ENCODE measurements at places on chromosomes 6 and 20. TPM values are rescaled to one million over a fixed set of nuclear protein-coding genes. Genes with fewer than 3 reads are reported as not detected.

- DNase-seq = no peak
These were observed 5.9 kb upstream of the VSTM2L start for GRCh38 chr20:37896932-37897548.

DNA sequence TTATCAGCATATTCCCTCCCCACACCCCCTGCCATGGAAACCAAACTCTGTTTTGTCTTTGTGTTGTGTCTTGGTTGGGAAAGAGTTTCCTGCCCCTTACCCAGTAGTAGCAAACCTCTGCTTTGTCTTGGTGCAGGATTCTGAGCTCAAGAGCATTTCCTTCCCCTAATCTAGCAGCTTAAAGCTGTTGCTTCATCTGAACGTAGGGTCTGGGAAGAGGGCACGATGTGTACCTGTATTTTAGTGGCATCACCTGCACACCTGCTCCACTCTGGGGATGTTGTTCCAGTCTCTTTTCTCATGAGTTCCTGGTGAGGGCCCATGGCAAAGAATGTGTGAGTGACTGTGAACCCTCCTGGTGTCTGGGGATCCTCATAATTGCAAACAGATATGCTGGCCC, 164.7 kb downstream of the SCP2D1 start:
- no peak for DNase-seq

DNA sequence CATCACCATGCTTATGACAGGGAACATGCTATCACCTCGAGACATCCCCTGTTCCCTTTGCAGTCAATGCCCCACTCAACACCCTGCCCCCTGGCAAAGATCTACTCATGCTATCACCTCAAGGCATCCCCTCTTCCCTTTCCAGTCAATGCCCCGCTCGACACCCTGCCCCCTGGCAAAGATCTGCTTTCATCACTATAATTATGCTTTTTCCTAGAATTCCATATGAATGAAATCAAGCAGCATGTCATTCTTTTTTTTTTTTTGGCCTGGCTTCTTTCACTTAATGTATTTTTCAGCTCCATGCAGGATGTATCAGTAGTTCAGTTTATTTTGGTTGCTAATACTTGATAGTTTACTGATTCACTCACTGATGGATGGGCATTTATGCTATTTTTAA, 554.9 kb downstream of the CDH26 start:
- no peak for DNase-seq

DNA sequence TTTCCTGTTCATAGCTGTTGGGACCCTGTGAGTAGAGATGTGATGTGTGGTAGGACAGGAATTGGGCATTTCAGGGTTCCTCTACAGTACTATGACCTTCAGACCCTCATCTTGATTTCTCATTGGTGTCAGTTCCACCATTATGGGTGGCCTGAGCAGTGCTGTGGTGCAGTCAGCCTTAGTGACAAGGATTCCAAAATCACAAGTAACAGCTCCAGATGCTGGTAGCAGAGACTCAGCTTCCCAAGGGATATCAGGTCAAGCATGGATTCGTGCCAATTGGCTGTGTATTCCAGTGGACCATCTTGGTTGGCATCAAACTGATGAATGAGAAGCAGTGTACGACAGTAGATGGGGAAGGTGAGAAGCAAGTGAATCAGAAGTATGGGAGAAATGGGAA, 3.8 kb downstream of the SMIM26 start:
- no peak for DNase-seq

GRCh38 chr20:50248104-50248641, 57.5 kb downstream of the CEBPB start:
- DNase-seq = no peak

- DNase-seq = peak; percentile 60
These were observed 22.6 kb upstream of the TRAF3IP2 start for GRCh38 chr6:111628142-111628850.

GRCh38 chr20:63957004-63957689, 931 bp upstream of the UCKL1 start:
- DNase-seq = no peak

DNA sequence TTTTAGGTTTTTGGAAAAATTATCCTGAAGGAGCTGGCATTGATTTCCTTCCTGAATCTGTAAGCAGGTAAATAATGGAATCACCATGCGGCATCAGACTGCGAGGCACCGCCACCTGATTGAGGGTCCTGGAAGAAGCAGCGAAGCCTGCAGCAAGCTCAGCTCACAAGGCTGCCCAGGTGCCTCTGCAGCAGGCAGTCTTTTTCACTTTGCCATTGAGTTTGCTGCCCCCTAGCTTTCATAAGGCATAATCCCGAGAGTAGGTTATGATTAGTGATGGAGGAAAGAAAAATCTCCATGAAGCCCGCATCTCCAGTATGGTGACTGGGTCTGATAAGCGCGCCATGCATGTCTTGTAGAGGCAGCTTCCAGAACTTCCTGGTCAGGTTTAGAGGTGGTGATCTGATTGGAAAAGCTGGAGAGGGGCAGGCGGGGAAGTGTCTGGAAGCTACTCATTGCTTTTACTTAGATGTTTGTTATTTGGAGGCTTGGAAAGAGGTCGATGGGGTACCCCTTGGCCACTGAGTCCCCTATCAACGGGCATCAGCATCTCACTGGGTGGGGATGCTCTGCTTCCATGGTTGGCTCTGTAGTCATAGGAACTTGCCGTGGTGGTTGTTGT, 26.7 kb downstream of the IYD start:
- DNase-seq = no peak

DNA sequence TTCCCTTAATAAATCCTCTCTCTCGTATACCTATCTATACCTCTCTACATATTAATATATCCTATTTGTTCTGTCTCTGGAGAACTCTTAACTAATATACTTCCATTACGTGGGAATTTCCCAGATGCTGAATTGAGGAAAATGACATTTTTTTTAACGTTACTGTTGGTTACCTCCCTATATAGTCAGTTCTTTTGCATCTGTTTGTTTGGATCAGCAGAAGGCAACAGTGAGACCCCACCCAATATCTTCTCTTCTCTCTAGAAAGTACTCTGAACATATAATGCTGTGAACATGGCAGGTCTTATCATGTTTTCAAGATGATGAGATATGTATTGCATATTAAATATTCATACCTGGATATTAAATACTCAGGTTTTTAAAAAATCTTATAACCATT, 12.7 kb downstream of the RFPL4B start:
- DNase-seq = no peak

GRCh38 chr6:123956492-123957139, 153.0 kb downstream of the NKAIN2 start:
- DNase-seq = no peak

- DNase-seq = no peak
These were observed 353.5 kb upstream of the IRAK1BP1 start for GRCh38 chr6:78513856-78514255.

DNA sequence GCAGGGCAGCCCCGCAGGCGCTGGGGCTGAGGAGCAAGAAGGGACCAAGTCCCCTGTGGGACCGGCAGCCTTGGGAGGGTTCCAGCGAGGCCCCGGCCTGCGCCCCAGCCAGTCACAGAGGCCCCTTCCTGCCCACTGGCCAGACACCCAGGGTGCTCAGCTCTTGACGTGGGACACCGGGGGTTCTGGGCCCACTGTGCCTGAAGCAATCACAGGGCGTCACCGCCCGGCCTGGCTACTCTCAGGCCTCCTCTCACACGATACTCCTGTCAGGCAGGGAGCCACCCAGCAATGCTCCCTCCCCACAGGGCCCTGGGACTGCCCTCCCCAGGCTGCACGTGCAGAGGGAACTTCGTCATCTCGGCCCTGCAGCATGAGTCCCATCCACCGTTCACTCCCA, 14.5 kb downstream of the TAF4 start:
- no peak for DNase-seq

DNA sequence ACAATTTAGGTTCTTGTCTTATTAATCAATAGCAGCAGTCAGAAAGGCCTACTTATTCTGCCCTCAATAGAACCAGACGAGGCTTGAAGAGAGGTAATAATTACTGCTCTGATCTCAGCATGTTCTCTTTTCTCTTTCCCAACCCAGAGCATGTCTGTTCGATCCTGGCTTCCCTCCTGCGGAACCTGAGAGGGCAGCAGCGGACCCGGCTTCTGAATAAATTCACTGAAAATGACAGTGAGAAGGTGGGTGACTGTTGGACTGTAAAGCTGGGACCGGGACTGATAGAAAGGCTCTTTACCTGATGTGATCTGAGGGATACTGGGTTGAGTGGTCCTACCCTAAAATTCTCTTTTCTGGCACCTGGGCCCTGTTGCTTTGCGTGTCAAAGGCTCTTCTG, 63.0 kb upstream of the VSTM2L start:
- no peak for DNase-seq

GRCh38 chr6:151240791-151241642, 1.2 kb downstream of the AKAP12 start:
- DNase-seq = peak; percentile 52

DNA sequence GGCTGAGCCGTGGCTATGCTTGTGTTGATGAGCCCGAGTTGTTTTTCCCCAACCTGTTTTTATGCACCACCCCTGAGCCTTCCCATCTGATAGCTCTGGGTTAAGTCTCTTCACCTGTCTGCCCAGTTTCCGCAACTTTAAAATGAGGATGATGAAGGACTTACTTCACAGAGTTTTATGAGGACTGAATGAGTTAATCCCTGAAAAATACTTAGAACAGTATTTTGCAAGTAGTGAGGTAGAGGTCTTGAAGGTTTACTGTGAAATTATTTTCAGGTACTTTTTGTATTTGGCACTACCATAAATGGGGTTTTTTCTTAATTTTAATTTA, 3.2 kb downstream of the MTG2 start:
- no peak for DNase-seq

GRCh38 chr6:6522709-6523108, 65.8 kb upstream of the LY86 start:
- no peak for DNase-seq

DNA sequence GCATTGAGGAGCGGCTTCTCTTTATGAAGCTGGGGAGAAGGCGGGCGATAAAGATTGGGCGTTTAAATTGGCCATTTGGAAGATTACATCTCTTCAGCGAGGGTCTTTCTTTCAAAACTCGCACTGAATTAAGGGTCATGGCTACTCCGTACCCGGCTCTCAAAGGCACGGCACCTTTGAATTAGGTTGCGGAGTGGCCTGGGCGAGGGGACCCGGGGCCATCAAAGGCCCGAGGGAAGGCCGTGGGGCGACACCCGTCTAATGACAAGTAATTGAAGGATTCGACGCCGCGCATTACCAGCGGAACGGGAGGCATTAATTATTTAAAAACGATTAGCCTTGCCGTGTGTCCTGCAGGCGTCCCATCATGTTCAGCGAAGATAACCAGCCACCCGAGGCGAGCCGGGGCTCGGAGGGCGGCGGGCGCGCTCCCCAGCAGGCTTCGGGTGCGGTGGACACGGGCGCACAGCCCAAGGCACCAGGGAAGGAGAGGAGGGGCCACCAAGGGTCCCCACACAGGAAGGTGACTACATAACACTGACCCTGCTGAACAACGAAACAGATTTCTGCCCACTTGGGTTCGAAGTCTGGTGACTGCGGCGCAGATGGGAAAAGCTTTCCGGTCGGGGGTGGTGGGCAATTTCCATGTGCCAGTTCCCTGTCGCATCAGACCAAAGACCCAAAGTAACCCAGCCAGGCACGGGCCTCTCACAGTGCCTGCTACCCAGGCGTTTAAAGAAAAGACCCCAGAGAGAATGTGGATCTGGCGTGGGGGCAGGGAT, 7.4 kb downstream of the FOXA2 start:
- DNase-seq = no peak

DNA sequence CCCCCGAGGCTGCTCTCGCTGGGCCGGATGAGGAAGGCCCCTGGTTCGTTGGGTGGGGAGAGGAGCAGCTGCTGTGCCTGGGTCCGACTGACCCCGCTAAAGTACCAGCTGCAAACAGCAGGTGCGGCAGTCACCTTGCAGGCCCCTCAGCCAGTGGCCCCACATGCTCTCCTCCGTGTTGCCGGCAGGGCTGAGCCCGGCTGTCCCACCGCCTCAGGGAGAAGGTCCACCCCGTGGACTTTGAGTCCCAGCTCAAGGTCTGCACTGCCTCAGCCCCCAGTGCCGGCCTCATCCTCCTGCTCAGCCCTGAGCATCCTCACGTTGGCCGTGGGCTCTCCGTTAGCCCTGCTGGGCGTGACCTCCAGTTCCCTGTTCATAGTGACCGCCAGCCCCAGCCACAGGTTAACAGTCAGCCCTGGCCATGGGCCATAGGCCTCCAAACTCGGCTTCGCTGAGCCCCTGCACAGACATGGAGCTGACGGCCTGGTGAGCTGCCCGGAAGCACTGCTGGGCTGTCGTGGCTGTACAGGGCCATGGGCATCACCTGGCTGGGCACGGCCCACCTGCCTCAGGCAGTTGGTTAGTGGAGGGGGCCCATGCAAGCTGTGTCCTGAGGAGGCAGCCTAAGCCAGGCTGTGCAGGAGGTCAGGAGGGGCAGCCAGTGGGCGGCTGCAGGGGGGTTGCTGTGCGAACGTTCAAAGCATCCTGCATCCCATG, 3.1 kb downstream of the SRMS start:
- DNase-seq = no peak

DNA sequence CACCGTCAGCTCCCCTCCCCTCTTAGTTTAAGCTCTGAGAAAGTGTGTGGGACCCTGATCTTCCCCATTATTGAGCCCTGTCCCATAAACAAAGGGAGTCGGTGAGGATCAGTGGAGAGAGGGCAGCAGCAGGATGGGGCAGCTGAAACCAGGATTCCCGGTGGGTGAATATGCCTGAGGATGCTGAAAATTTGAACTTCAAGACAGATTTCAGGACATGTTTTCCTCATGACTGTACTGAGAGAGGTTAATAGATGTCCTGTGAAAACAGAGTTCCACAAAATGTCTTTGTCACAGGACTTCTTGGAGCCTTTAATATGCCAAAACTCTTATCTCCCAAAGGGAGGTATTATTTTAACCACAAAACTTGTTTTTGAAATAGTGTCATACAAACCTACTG, 53.5 kb upstream of the SLC22A16 start:
- DNase-seq = no peak

- no peak for DNase-seq
These were observed 207.2 kb upstream of the STXBP5 start for GRCh38 chr6:146997062-146997461.

- DNase-seq = no peak
These were observed 8.8 kb downstream of the SLC9A8 start for GRCh38 chr20:49821381-49821780.

DNA sequence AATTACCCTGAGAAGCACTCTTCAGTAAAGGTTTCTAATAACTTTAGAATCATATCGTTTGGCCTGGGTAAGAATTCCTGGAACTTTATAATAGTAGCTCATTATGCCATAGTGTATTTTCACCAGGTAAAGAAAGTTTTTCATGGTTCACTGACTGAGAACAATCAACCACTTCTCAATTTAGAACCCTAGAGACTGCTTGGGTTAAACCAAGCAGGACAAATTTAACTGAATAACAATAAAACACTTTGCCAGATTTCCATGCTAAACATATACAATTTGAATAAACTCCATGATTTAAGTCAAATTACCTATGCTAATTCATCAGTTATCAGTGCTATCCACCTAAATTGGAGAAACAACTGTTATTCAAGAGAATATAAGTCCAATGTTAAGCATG, 99.4 kb downstream of the PLG start:
- no peak for DNase-seq

GRCh38 chr20:24698189-24698588, 228.8 kb downstream of the SYNDIG1 start:
- no peak for DNase-seq

GRCh38 chr6:112234601-112235000, 19.8 kb downstream of the LAMA4 start:
- DNase-seq = no peak

MEP1A gene
- not detected for polyA plus RNA-seq

ULBP1 gene
- polyA plus RNA-seq = 0.41 TPM

DOK5 gene
- polyA plus RNA-seq = 34.2 TPM

PTGIS gene
- 27.6 TPM for polyA plus RNA-seq

GJA10 gene
- not detected for polyA plus RNA-seq

YWHAB gene
- polyA plus RNA-seq = 102 TPM

ENPP3 gene
- polyA plus RNA-seq = 0.94 TPM

BPIFA3 gene
- polyA plus RNA-seq = not detected

TNNC2 gene
- 7,890 TPM for polyA plus RNA-seq

EDN1 gene
- 6.2 TPM for polyA plus RNA-seq

FOXC1 gene
- polyA plus RNA-seq = 3.1 TPM

Measured in muscle of arm (tissue), 14 donors.